A549 treated with DMSO at 1 μM for 4 hours (cell line): ENCODE measurements at places on chromosomes 7 and 10. TPM values are rescaled to one million over a fixed set of nuclear protein-coding genes. Genes with fewer than 3 reads are reported as not detected.

FGFBP3 gene
- 1.7 to 2.8 TPM (median 2.3 TPM) in 5 replicates for total RNA-seq

ZP3 gene
- total RNA-seq: 17.1 to 22.9 TPM (median 17.7 TPM) in 5 replicates

OR9A2 gene
- not detected in 5 replicates for total RNA-seq

GDF2 gene
- not detected in 5 replicates for total RNA-seq

FUOM gene
- 11.4 to 16.0 TPM (median 13.1 TPM) in 5 replicates for total RNA-seq

ZMIZ2 gene
- total RNA-seq: 24.2 to 40.3 TPM (median 36.7 TPM) in 5 replicates

TMEM130 gene
- total RNA-seq: 0.19 to 0.62 TPM (median 0.41 TPM) in 5 replicates

VWA2 gene
- total RNA-seq: not detected in 5 replicates

SFTPD gene
- total RNA-seq: 0.16 to 0.44 TPM (median 0.21 TPM) in 4 of 5 replicates, not detected in the other

HOXA3 gene
- 7.1 to 12.9 TPM (median 7.6 TPM) in 5 replicates for total RNA-seq

ENTPD1 gene
- total RNA-seq: 0.02 to 0.05 TPM (median 0.05 TPM) in 4 of 5 replicates, not detected in the other

FAM25G gene
- 0.65 to 1.8 TPM in 2 of 5 replicates, not detected in the others for total RNA-seq

MYPN gene
- 2.5 to 4.2 TPM (median 2.8 TPM) in 5 replicates for total RNA-seq

SMO gene
- total RNA-seq: 14.3 to 20.2 TPM (median 16.5 TPM) in 5 replicates

GLRX3 gene
- 188 to 262 TPM (median 237 TPM) in 5 replicates for total RNA-seq

NME8 gene
- not detected in 5 replicates for total RNA-seq

CYP3A7 gene
- total RNA-seq: not detected in 5 replicates

FEZF1 gene
- not detected in 5 replicates for total RNA-seq

PRR15 gene
- total RNA-seq: 1.4 to 2.0 TPM (median 1.5 TPM) in 5 replicates

NACAD gene
- total RNA-seq: 0.11 to 0.34 TPM (median 0.18 TPM) in 5 replicates

SAMD9 gene
- 4.6 to 10.8 TPM (median 7.5 TPM) in 5 replicates for total RNA-seq

SPDYE6 gene
- total RNA-seq: not detected in 5 replicates

ANKRD30A gene
- total RNA-seq: 0.41 to 1.1 TPM (median 0.74 TPM) in 5 replicates

GPR37 gene
- total RNA-seq: 0.50 to 0.63 TPM (median 0.56 TPM) in 5 replicates

PDZD7 gene
- 0.57 to 0.97 TPM (median 0.87 TPM) in 5 replicates for total RNA-seq

TMEM236 gene
- total RNA-seq: 0.03 to 0.12 TPM (median 0.07 TPM) in 5 replicates

PFKFB3 gene
- 186 to 201 TPM (median 186 TPM) in 5 replicates for total RNA-seq

CDHR3 gene
- 4.5 to 5.9 TPM (median 5.6 TPM) in 5 replicates for total RNA-seq

CPA2 gene
- 0.11 to 0.44 TPM in 2 of 5 replicates, not detected in the others for total RNA-seq

SEMA3E gene
- 2.2 to 3.9 TPM (median 3.1 TPM) in 5 replicates for total RNA-seq

AUTS2 gene
- 3.6 to 5.3 TPM (median 4.3 TPM) in 5 replicates for total RNA-seq

CYP2E1 gene
- total RNA-seq: 0.19 to 0.30 TPM (median 0.28 TPM) in 5 replicates

DPCD gene
- 31.8 to 46.4 TPM (median 33.8 TPM) in 5 replicates for total RNA-seq

ADGRA1 gene
- 0.03 to 0.07 TPM (median 0.05 TPM) in 4 of 5 replicates, not detected in the other for total RNA-seq
